ENCODE measurements at places on chromosomes 3 and 15.
A peak's percentile ranks its signal among the peaks of the same experiment; 100 is the strongest.

GRCh38 chr15:41933771-41934170 is 38.6 kb downstream of the EHD4 start:
- H3K36me3 ChIP-seq, result peaks cover 3% of the 10 kb centered on the region
- H3K4me1 ChIP-seq, result peaks cover 32% of the 10 kb centered on the region
- DNase-seq, result peak; percentile 81

DNA sequence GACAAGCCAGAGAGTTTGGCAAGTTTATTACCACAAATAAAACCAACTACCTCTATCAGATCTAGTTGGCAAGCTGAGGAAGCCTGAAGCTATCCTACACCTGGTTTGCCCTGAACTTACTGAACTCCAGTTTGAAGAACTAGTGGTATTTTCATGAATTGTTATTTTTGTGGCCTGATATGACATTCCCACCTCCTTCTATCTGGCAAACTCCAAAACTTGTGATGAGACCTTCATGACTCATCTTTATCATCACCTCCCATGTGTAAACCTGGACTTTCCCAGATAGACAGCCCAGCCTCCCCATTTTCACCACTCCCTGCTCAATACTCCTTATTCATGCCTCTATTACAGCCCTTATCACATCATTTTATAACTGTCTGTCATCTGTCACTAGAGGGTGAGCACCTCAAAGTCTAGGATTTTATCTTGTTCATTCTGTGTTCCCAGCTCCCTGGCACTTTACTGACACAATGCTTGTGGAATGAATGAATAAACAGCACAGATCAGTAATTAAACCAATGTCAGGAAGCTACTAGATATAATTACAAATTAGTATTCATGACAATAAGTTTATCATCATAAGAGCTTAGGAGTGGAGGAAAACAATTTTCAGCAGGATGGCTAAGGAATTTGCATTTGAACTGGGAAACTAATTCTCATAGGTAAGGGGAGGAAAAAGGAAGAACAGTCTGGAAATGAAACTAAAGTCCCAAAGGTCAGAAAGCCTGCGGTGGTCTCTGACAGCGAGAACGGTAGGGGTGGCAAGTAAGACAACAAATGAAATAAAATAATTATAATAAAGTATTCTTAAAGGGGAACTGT is 13.2 kb upstream of the TRANK1 start:
- H3K27me3 ChIP-seq, result no peaks in the 10 kb centered on the region
- no peaks in the 10 kb centered on the region for H3K4me1 ChIP-seq
- no peaks in the 10 kb centered on the region for H3K36me3 ChIP-seq
- no peak overlapping the region for H3K27ac ChIP-seq
- no peak overlapping the region for H3K4me3 ChIP-seq

GRCh38 chr3:184391266-184391665 is 11.4 kb downstream of the CHRD start:
- DNase-seq, result no peak
- H3K27me3 ChIP-seq, result no peaks in the 10 kb centered on the region
- H3K4me3 ChIP-seq, result no peak overlapping the region
- no peaks in the 10 kb centered on the region for H3K36me3 ChIP-seq
- no peaks in the 10 kb centered on the region for H3K4me1 ChIP-seq
- no peak overlapping the region for H3K27ac ChIP-seq

DNA sequence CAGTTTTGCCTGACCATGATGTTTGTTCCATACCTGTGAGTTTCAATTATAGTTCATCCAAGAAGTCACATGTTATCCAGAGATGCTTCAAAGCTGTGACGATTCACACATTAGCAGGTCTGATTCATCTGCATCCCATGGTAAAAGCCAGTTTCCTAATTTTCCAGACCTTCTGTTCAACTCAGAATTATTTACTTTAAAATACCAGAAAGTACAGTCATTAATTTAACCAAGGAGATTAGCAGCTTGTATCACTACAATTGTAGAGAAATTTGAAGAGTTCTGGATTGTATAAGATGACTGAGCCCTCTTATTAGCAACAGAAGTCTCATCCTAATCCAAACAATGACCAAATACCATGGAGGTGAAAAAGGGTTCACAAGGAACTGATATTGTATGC is 76.1 kb upstream of the THBS1 start:
- no peak for DNase-seq
- H3K36me3 ChIP-seq, result no peaks in the 10 kb centered on the region
- H3K4me3 ChIP-seq, result no peak overlapping the region
- H3K27ac ChIP-seq, result no peak overlapping the region
- no peaks in the 10 kb centered on the region for H3K4me1 ChIP-seq

- no peaks in the 10 kb centered on the region for H3K27me3 ChIP-seq
- no peaks in the 10 kb centered on the region for H3K4me1 ChIP-seq
- H3K36me3 ChIP-seq, result no peaks in the 10 kb centered on the region
- no peak for DNase-seq
These were observed 144.6 kb upstream of the TMCO5A start for GRCh38 chr15:37789881-37790280.

- H3K27ac ChIP-seq, result peak overlapping the region; percentile 93
- peak; percentile 79 for DNase-seq
- H3K27me3 ChIP-seq, result no peaks in the 10 kb centered on the region
- peaks cover 6% of the 10 kb centered on the region for H3K4me1 ChIP-seq
- no peak overlapping the region for H3K4me3 ChIP-seq
These were observed 58.2 kb upstream of the FLNB start for GRCh38 chr3:57949785-57950615.

- no peaks in the 10 kb centered on the region for H3K4me1 ChIP-seq
- no peaks in the 10 kb centered on the region for H3K36me3 ChIP-seq
- H3K4me3 ChIP-seq, result peak within 1 kb of the TSS; percentile 59
- peak; percentile 90 for DNase-seq
These were observed at the start of gene ABI3BP for GRCh38 chr3:100993309-100993708. Gene ABI3BP (minus strand): TSS chr3:100993421. CDS start chr3:100993384, 37 bp downstream.

DNA sequence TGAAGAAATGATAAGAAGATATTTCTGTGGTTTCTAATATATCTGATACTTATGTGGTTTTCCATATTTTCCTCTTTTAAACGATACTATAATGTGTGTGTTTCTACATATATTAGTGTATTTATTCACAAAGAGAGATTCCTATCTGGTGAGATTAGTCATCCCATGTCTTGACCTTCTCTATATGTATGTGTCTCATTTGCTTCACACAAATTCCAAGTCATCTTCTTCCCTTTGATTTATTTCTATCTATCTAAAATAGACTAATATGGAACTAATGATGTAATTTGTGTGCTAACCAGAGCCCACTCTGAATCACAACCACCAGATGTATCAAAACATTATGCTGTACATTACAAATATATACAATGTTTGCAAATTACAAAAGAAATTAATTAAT is 154.7 kb upstream of the KCNMB2 start:
- H3K36me3 ChIP-seq, result no peaks in the 10 kb centered on the region
- H3K27ac ChIP-seq, result no peak overlapping the region
- H3K27me3 ChIP-seq, result no peaks in the 10 kb centered on the region
- DNase-seq, result no peak

DNA sequence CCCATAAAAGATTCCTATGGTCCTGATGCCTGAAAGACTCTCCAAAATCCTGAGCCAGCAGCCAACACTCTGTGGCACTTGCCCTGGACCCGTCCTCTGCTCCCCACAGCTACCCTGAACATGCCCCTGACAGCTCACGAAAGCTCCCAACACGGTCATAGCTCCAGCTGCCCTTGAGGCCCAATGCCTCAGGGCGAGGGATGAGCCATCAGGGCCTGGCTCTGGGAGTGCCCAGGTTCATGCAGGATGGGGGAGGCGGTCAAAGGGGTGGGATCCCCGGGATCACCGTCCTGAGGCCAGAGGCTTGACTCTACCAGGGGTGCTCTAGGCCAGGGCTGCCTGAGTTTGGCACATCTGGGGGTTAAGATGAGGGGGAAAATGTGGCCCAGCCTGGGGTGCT is 72.7 kb upstream of the RPL32 start:
- no peaks in the 10 kb centered on the region for H3K27me3 ChIP-seq
- H3K27ac ChIP-seq, result no peak overlapping the region
- H3K4me3 ChIP-seq, result no peak overlapping the region
- H3K4me1 ChIP-seq, result no peaks in the 10 kb centered on the region

GRCh38 chr3:140238646-140239314 is 303.8 kb downstream of the CLSTN2 start:
- H3K36me3 ChIP-seq, result no peaks in the 10 kb centered on the region
- H3K27me3 ChIP-seq, result no peaks in the 10 kb centered on the region
- no peak for DNase-seq
- no peak overlapping the region for H3K27ac ChIP-seq
- no peak overlapping the region for H3K4me3 ChIP-seq

DNA sequence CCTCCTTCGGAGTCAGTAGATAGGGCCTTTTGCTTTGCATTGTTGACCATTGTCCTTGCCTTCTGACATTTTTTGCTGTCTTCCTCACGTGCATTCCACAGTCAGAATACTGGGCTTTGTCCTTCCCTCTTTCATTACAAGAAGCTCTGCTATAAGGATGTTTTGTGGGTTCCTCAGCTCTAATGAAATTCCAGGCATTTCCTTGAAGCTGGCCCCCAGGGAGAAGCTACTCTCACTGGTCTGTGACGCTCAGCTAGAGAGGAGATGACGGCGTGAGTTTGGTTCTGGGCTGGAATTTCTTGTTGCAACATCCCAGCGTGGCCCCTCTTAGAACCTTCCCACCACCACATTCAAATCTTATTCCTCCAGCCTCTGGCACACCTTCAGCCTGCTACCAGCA is 210.2 kb downstream of the TJP1 start:
- no peak overlapping the region for H3K4me3 ChIP-seq
- no peaks in the 10 kb centered on the region for H3K27me3 ChIP-seq
- peaks cover 7% of the 10 kb centered on the region for H3K4me1 ChIP-seq
- no peak for DNase-seq
- H3K27ac ChIP-seq, result no peak overlapping the region

DNA sequence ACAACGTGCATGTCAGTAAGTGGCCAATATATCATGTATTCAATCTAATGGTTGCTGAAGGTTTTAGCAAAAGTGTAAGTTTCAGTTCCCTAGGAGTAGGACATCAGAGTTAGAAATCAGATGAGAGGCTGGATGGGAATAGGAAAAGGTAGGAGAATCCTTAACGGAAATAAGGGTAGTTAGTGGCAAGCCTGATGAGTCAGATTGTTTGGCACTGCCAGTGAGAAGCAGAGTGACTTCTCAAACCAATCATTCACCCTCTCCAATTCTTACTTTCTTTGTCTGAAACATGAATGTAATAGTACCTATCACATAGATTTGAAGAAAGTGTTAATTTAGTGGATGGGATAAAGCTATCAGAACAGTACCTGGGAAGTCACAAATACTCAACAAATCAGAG is 894.0 kb downstream of the NTRK3 start:
- no peaks in the 10 kb centered on the region for H3K4me1 ChIP-seq
- no peak for DNase-seq
- H3K4me3 ChIP-seq, result no peak overlapping the region
- H3K27ac ChIP-seq, result no peak overlapping the region
- no peaks in the 10 kb centered on the region for H3K27me3 ChIP-seq
- H3K36me3 ChIP-seq, result no peaks in the 10 kb centered on the region

DNA sequence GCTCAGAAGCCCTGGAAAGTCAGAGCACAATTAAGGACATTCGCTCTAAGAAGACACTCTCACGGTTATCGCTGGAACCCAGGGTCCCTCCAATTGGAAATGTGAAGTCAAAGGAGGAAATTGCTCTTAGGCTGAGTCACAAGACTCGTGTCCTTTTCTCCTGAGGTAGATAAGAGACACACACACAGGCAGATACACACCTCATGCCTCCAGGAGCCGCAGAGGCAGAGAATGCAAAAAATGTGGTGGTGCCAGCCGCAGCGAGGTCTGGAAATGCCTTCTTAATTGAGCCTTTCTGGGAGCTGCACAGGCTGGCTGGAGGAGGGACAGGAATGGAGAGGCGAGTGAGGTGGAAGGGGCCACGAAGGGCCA is 189.3 kb downstream of the OPA1 start:
- DNase-seq, result no peak
- no peak overlapping the region for H3K27ac ChIP-seq
- no peaks in the 10 kb centered on the region for H3K36me3 ChIP-seq
- H3K4me1 ChIP-seq, result no peaks in the 10 kb centered on the region
- H3K27me3 ChIP-seq, result no peaks in the 10 kb centered on the region
- no peak overlapping the region for H3K4me3 ChIP-seq

- H3K27me3 ChIP-seq, result no peaks in the 10 kb centered on the region
- H3K36me3 ChIP-seq, result no peaks in the 10 kb centered on the region
- H3K27ac ChIP-seq, result no peak overlapping the region
- no peak for DNase-seq
- H3K4me1 ChIP-seq, result no peaks in the 10 kb centered on the region
These were observed 29.5 kb downstream of the WNT7A start for GRCh38 chr3:13850161-13850945.

DNA sequence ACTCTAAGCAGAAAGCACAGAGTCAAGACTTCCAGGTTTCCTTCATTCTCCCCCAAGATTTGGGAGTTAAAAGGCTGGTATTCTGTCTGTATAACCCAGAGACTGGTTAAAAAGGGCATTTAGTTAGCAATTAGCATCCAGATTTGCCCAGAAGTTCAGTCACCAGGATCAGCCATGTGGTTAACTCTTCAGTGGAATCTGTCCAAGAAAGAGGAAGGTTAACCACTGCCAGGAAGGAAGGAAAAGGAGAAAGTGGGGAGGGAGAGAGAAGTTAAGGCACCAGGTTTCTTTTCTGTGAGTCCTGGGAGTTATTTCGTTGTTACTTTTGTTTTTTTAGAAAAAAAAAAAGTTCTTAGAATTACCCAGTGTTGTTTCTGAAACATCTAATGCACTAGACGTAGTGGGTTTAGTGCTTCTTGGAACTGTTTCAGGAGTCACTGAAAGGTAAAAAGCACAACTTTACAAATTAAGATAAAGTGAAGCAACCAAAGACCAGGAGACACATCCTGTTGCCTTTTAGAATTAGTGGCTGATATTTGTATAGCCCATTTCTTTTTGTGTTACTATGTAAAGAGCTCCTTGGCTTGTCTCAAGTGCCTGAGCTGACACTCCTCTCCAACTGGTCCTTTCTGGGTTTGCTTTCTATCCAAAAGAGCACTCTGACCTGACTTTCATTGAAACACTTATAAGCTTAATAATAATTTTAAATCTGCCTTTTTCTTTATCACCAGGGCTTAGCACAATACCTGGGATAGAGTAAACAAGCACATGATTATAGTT is 128.6 kb downstream of the ABI3BP start:
- peaks cover 15% of the 10 kb centered on the region for H3K4me1 ChIP-seq
- H3K4me3 ChIP-seq, result no peak overlapping the region
- H3K27ac ChIP-seq, result peak overlapping the region; percentile 32
- no peaks in the 10 kb centered on the region for H3K36me3 ChIP-seq
- H3K27me3 ChIP-seq, result no peaks in the 10 kb centered on the region
- no peak for DNase-seq

GRCh38 chr15:38878926-38879325 is 314.3 kb upstream of the RASGRP1 start:
- H3K27ac ChIP-seq, result no peak overlapping the region
- H3K27me3 ChIP-seq, result no peaks in the 10 kb centered on the region
- no peaks in the 10 kb centered on the region for H3K36me3 ChIP-seq
- DNase-seq, result no peak
